ENCODE measurements at places on chromosomes 2 and 18. TPM values are rescaled to one million over a fixed set of nuclear protein-coding genes. Genes with fewer than 3 reads are reported as not detected.

CFC1B gene
- total RNA-seq, result not detected

TFCP2L1 gene
- 0.60 TPM for total RNA-seq

- H3K4me3 ChIP-seq, result no peak overlapping the region
- no peaks in the 10 kb centered on the region for H3K4me1 ChIP-seq
- no peaks in the 10 kb centered on the region for H3K27me3 ChIP-seq
- no peak overlapping the region for H3K27ac ChIP-seq
These were observed 185.4 kb upstream of the TANK start for GRCh38 chr2:160974803-160975202.

IL18R1 gene
- total RNA-seq, result 4.9 TPM

GRCh38 chr2:181264441-181264840 is 192.7 kb upstream of the ITGA4 start:
- no peak for DNase-seq
- H3K36me3 ChIP-seq, result no peaks in the 10 kb centered on the region
- H3K4me1 ChIP-seq, result no peaks in the 10 kb centered on the region
- no peak overlapping the region for H3K4me3 ChIP-seq
- H3K27me3 ChIP-seq, result no peaks in the 10 kb centered on the region
- no peak overlapping the region for H3K27ac ChIP-seq

GRCh38 chr2:84725717-84726116 is 155.2 kb downstream of the TRABD2A start:
- no peak overlapping the region for H3K4me3 ChIP-seq
- H3K4me1 ChIP-seq, result no peaks in the 10 kb centered on the region
- no peaks in the 10 kb centered on the region for H3K27me3 ChIP-seq
- no peak overlapping the region for H3K27ac ChIP-seq

CABYR gene
- 0.55 TPM for total RNA-seq

Data from heart right ventricle (tissue), 16 donors.